ENCODE measurements at places on chromosomes 7 and 10. TPM values are rescaled to one million over a fixed set of nuclear protein-coding genes. Genes with fewer than 3 reads are reported as not detected.

DNA sequence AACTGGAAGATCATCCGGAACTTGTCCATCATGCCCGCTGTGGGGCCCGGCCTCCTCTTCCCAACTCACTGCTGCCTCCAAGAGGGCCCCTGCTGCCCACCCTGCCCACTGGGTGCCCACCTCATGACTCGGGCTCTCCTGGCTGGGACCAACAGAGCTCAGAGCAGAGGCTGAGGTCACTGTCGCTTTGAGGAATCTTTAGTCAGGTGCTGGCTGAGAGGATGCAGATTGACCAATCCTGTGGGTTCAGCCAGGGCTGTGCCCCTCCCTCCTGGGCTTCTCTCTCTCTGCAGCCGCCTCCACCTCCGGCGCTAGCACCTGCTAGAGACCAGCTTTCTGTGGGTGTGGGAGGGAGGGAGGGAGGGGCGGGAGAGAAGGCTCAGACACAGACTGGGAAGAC lies at the start of gene CALHM1:
CALHM1 (minus strand) TSS at position 181 of the 400 bp plus-strand sequence; CDS start at position 32, 149 bp downstream.
- DNase-seq, result no peak

DNA sequence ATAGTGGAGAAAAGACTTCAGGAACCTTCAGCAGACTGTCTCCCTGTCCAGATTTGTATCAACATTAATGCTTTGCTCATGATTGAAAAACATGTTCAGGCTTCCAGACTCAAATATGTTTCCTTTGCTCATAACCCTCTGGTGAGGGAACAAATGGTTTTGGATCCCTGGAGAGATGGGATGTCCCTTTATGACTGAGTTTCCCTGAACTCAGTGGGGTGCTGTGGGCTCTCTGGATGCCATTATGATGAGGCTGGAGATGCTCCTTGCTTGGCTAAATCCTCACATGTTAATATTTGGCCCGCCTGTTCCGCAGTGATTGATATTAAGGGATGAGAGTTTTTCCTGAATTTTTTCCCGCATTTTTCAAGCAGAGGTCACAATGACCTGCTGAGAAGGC lies 749.4 kb downstream of the SUGCT start:
- DNase-seq, result no peak

THSD7A gene
- 0.06 TPM for total RNA-seq

ADGRA1 gene
- total RNA-seq, result not detected

- no peak for DNase-seq
Measured at GRCh38 chr10:22333167-22333974, 11.9 kb upstream of the SPAG6 start.

DNA sequence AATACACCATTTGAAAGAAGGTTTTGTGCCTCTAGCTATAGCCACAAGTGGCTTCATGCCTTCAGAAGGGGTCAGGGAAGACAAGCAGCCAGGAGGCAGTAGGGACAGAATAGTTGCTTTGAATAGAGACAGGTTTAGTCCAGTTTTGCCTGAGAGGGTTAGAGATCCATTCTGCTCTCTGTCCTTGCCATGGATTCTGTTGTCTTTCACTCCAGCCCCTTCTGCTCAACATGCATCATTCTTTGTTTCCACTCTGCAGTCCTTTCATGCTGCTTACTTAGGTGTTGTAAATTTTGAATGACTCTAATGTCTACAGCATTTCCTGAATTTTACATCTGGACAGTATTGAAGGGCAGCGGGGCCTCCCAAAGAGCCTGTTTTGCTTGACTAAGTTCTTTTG lies 60.3 kb downstream of the CNTNAP2 start:
- no peak for DNase-seq

GRCh38 chr7:122064971-122065370 lies 79.1 kb downstream of the AASS start:
- no peak for DNase-seq

GRCh38 chr7:128407751-128408708 lies 1.8 kb downstream of the IMPDH1 start:
- no peak for DNase-seq
